ENCODE measurements at places on chromosomes 4 and X.

GRCh38 chr4:185758807-185759206 is 53.2 kb downstream of the SORBS2 start:
- DNase-seq: no peak

DNA sequence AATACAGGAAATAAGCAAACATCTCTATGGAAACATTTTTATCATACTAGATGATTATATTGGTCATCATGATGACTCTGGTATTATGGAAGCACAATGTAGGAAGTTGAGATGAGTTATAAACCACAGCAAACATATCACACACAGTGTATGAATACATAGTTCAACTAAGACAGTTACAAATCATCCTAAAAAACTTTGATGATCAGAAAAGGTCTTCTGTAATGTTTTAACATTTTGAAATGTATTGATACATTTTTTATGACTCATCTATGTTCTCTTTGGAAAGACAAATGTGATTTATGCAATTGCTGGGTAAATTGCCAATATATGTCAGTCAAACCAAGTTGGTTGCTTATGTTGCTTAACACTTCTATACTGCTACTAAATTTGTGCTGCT is 4.8 kb downstream of the CXCL3 start:
- no peak for DNase-seq

DNA sequence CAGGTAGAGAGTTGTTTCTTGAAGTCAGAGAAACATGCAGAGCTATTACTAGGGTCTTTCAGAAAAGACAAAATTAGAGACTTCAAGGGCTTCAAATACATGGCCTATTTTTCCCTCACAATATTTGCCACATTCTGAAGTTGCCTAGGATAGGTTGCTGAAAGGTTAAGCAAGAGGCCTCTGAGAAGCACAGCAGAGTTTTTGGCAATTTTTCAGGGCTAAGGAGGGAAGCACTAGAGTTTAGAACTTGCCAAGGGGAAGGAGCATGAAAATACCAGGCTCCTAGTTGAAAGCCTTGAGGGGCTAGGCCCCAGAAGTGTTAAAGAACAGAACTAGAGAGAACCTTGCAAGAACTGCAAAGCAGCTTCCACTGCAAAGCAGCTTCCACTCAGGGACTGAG is 86.4 kb downstream of the ANAPC10 start:
- DNase-seq: no peak

- no peak for DNase-seq
Measured at GRCh38 chrX:110415440-110416170, 57.0 kb downstream of the RTL9 start.

DNA sequence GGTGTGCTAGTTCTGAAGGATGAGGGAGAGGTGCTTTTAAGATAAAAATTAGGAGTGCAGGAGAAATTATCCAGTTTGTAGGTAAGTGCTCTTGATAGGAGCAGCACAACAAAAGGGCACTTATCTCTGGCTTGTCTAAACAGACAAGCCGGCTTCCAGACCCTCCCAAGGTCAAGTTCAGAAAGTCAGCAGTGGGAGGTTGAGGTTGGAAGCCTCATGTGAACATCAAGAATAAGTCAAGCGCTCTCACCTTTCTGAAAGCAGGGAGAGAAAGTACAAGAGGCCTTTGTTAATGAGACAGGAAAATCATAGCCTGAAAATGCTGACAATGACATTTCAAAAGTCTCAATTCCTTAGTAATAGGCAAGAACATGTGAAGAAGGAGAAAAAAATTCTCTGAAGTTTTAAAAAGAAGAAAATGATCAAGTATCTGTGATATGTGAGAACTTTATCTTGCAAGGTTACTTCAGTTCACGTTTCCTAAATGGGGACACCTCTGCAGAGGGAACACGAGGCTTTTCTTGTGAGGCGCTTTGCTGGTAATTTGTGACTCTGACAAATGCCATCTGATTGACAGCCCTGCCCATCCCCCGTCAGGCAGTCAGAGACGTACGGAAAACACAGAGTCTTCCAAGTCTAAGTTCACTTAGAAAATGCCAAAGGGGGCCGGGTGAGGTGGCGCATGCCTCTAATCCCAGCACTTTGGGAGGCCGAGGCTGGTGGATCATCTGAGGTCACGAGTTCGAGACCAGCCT is 62.2 kb downstream of the TIGD2 start:
- DNase-seq: no peak

GRCh38 chrX:93673056-93673868 is at the start of gene NAP1L3:
TSS of gene NAP1L3 (minus strand) at chrX:93673578. CDS start at chrX:93673304, 274 bp downstream.
- DNase-seq: peak; percentile 85

DNA sequence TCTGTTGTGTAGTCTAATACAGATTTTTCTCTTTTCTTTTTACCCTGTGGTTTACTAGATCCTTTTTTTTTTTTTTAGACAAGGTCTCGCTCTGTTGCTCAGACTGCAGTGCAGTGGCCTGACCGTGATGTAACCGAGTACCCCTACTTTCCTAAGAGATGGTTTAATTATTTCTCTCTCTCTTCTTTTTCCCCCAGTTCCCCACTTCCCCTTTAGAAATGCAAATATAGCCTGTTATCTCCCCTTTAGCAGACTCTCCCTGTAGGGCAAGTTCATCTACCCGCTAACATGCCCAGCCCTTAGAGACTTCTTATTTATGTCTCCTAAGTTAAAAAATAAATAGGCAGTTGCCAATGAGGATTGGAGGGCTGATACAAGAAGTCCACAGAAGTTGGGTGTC is 4.5 kb downstream of the SNX25 start:
- DNase-seq: no peak

- DNase-seq: no peak
Measured at GRCh38 chr4:53801373-53801772, 210.1 kb upstream of the LNX1 start.

GRCh38 chrX:52811065-52811625 is at the start of gene XAGE5:
TSS of gene XAGE5 (plus strand) at chrX:52811287. CDS start at chrX:52812567, 1,280 bp downstream.
- DNase-seq: no peak

- DNase-seq: no peak
Measured at GRCh38 chrX:105273326-105273725, 52.8 kb upstream of the TEX13A start.

GRCh38 chr4:144298519-144298918 is 158.0 kb upstream of the GYPA start:
- DNase-seq: no peak

DNA sequence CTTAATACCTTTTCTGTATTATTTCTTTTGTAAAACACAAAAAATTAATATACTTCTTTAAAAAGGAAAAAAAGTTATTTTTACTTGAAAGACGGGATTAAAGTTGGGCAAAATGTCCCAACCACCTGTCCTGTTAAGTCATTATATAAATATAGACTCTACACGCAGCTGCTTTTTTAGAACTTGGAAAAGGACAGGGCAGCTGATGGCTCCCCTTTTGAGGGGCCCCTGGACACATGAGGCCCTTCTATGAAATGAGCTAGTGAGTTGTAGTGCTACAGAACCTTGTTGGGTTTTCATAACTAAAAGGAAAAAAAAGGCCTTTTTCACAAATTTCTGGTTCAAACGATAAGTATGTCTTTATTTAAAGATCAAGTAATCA is 600 bp upstream of the BEX2 start:
- no peak for DNase-seq

DNA sequence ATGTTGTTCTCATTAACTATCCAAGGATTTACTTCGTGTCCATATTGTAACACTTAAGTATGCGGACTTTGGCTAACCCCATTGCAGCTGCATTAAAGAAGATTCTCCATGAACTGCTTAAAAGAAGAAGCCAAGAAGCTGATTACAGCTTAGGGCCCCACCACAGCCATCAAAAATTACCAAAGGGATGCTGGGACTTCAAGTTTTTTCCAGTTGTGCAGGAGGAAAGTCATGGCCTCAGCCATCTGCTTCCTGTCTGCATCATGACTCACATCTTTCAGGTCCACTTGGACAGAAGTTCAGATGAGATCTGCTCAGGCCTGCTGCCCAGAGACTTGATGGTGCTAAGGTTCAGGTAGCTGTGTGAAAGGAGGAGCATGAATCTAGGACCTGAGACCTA is 38.8 kb upstream of the CAPN6 start:
- DNase-seq: no peak

DNA sequence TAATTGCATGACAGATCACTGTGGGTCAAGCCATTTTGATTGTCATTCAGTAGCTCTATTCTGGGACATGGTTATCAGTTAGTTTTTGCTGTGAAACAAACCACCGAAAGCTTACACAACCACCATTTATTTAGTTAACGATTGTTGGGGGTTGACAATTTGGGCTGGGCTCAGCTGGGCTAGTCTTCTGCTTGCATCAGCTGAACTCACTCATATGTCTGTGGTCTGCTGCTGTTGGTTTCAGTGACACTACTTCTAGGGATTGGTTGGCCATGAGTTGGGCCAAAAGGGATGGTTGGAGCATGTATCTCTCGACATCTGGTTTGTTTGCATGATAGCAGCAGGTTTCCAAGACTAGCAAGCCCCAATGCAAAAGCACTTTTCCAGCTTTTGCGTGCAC is 5.3 kb upstream of the SMIM10 start:
- DNase-seq: no peak

DNA sequence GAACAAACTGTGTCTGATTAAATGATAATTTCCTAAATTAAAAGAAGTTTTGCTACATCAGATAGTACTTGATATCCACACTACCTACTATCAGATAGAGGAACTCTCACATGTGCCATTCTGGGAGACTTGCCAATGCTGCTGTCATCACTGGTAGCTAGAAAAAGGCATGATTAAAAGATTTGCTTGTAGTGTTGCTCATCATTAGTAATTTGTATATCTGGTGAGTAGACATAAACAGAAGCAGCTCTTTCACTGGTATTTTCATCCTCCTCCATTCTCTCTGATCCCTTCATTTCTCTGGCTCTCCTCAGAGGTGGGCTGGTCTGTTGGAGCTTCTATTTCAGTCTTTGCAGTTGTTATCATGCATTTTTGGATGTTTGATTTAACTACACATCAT is 56.0 kb downstream of the SPRY1 start:
- peak; percentile 2 for DNase-seq

- no peak for DNase-seq
Measured at GRCh38 chr4:107278791-107279483, 242.8 kb upstream of the DKK2 start.

GRCh38 chr4:83267121-83267829 is 17.3 kb downstream of the COQ2 start:
- DNase-seq: no peak

DNA sequence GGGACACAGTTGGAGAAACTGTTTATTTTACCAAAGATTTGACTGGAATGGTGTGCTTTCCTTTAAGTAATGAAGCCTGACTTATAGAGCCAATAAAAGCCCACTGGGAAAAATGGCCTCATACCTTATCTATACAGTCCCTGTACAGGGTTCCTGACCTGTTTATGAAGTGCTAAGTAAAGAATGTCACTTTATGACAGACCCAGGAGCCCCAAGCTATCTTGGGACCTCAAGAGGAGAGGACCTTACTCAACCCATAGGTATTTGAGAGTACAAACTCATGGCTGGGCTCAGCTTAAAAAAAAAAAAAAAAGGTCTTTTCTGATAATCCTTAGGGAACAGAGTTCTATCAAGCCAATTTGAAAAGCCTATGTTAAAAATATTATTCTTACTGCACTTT is 1389.3 kb downstream of the RAPGEF2 start:
- DNase-seq: no peak

- peak; percentile 3 for DNase-seq
Measured at GRCh38 chrX:111719426-111720210, 38.6 kb downstream of the ALG13 start.

- no peak for DNase-seq
Measured at GRCh38 chr4:150070464-150071170, 7.6 kb upstream of the DCLK2 start.

DNA sequence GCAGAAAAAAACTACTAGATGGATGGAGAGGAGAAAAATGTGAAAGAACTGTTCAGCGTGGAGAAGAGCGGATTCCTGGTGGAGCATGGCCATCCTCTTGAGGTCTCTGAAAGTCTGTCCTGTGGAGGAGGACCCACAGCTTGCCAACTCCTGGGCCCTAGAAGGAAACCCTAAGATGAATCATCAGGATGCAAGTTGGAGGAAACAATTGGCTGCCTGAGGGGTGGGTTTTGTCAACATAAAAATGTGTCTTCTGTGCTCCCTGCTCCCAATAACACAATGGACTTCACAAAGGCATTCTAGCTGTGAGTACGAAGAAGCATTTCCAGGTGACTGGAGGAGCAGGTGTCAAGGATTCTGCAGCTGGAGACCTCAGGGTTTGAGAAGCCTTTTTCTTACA is 37.2 kb downstream of the CNGA2 start:
- no peak for DNase-seq

DNA sequence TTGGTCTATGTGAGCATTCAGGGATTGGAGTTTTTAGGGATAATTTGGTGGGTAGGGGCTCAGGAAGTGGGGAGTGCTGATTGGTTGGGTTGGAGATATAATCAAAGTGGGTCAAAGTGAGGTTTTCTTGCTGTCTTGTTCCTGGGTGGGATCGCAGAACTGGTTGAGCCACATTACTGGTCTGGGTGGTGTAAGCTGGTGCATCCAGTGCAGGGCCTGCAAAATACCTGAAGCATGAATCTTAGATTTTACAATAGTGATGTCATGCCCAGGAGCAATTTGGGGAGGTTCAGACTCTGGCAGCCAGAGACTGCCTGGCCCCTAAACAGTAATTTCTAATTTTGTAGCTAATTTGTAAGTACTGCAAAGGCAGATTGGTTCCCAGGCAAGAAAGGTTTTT is 665.6 kb upstream of the PRKX start:
- DNase-seq: no peak

DNA sequence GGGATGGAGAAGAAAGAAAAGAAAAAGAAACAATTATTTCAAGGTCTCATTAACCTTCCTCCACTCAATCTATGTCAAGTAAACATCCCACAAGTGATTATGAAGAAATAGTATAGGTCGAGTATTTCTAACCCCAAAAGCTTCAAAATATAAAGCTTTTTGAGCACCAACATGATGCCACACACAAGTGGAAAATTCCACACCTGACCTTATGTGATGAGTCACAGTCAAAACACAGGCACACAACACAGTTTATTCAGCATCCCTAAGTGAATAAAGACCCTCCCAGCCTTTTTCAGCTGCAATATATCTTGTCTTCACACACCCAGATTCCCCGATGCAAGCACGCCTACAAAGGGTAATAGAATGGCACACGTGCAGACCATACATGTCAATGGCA is 51.7 kb upstream of the VEGFC start:
- DNase-seq: no peak

- no peak for DNase-seq
Measured at GRCh38 chr4:68358988-68359387, 9.1 kb upstream of the YTHDC1 start.
